ENCODE measurements at places on chromosomes 1 and 21.

DNA sequence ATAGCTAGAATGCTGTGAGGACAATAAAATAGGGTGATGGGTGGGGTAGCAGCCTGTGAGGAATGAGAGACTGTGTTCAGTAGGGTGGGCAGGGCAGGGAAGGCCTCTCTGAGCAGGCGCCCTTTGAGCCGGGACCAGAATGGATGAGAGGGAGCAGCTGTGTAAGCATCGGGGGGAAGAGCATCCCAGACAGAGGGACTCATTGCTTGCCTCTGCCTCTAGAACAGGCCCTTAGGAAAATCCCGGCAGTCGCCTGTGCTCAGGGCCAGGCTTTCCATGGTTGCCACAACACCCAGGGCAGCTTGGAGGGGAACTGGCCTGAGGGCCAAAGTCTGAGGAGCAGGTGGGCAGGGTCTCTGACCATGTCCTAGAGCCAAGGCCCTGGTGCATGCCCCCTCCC is 774 bp downstream of the SLC2A7 start:
- DNase-seq, result no peak

- no peak for DNase-seq
Observed at GRCh38 chr1:240092301-240093119, 827 bp downstream of the FMN2 start.

- no peak for DNase-seq
Observed at GRCh38 chr1:31774495-31774894, 10.4 kb upstream of the ADGRB2 start.

- no peak for DNase-seq
Observed at GRCh38 chr1:218425647-218426342, 80.7 kb downstream of the TGFB2 start.

DNA sequence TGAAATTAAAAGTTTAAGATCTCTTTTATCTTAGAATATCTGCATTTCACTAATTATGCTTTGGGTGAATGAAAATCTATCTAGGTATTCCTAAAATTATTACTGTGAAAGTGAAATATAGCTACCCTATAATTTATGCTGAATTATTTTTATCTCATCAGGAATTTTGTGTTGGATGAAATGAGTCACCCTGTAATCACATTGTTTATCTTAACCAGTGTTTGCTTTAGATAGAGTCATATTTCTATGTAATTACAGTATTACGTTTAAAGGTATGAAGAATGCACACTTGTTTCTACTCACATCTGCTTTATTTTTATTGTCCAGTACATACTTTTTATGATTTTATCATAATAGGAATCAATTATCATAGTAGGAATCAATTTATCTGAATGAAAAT is 249.2 kb downstream of the NCAM2 start:
- DNase-seq, result no peak

DNA sequence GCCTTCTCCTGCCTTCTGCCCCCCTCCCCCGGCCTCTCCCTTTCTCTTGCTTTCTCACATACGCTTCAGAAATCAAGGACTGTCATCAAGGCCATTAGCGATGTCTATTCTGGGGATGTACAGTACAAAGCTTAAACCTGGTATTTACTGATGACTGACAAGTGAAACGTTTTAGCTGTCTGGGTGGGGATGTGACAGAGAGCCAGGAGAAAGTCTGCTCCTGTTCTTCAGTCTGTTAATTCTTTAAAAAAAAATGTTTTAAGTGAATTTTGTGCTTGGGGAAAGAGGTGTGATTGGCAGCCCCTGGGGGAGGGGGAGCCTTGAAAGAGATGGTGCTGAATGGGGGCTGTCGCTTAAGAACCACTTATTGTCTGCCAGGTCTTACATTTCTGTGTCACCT is 283.0 kb upstream of the PLXNA2 start:
- DNase-seq, result no peak

DNA sequence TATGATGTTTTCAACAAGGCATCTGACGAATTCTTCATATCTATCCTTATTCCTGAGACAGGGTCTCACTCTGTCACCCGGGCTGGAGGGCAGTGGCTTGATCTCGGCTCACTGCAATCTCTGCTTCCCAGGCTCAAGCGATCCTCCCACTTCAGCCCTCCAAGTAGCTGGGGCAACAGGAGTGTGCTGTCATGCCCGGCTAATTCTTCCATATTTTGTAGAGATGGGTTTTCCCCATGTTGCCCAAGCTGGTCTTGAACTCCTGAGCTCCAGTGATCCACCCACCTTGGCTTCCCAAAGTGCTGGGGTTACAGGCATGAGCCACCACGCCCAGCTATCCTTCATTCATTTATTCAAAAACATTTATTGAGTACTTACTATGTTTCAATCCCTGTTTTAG is 8.0 kb downstream of the YY1AP1 start:
- no peak for DNase-seq
